Activated effector memory CD4-positive, alpha-beta T cell treated with anti-CD3 and anti-CD28 coated beads, Interleukin-2, amount 50 U/mL, for 16 hours (primary cell): ENCODE measurements at places on chromosomes 5 and 9.
A peak's percentile ranks its signal among the peaks of the same experiment; 100 is the strongest.

GRCh38 chr9:133807818-133808217 lies 69.7 kb upstream of the SARDH start:
- no peak for DNase-seq

DNA sequence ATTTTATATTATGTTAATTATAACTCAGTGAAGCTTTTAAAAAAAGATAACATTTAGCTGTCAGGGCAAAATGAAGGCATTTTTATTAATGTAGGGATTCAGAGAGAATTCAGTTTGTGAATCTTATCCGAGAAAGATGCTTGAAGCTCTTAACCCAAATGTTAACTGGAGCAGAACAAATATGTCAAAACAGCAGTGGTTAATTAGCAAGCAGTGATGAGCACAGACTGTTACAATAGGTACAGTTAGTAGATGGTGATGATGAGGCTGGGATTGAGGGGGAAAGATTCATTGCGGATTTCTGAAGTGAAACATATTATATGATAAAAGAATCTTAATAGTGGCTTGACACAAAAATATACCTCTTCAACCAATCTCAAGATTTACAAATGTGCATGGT lies 356.7 kb downstream of the DIRAS2 start:
- no peak for DNase-seq

DNA sequence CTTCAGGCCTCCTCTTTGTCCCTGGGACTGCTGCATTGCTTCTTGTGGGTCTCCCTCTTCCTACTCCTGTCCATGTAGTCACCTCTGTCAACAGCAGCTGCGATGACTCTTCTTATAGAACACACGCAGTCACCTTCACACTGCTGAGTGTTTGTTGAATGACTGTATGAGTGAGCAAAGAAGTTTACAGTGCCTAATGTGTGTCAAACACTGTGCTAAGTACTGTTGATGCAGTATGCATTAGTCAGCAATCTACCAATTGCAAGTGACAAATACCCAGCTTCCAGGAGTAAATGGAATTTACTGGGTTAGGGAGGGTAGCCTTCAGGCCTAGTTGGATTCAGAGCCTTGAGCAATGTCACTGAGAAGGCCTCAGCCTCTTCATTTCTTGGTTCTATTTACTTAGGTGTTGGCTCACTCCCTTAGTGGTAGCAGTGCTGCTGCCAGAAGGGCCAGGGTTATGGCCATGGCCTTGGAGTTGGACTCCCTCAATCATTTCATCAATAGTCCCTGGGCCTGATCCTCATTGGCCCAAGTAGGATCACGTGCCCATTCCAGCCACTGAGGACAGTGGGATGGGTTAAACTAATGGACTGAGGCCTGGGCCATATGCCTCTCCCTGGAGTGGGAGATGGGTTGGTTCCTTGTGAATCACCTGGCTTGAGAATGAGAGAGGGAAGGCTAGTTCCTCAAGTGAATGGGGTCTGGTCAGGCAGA lies 93.5 kb downstream of the RGS3 start:
- peak; percentile 49 for DNase-seq

GRCh38 chr5:149207831-149208230 lies 63.8 kb upstream of the AFAP1L1 start:
- no peak for DNase-seq

- no peak for DNase-seq
These were observed 44.5 kb downstream of the SMC5 start for GRCh38 chr9:70303268-70303667.

DNA sequence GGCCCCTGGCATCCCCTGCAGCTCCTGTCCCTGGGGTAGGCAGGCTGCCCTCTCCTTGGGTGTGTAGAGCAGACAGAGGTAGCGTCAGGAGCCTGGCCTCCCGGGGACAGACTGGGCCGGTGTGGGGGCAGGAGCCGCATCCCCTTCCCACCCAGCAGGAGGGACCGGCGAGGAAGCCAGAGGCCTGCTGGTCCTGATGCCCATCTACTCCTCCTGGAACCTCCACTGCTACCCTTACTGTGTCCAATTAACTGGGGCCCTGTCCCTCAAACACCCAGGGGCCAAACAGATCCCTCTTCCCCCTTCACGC lies 15.6 kb downstream of the RALGDS start:
- peak; percentile 52 for DNase-seq

- no peak for DNase-seq
These were observed 1.8 kb downstream of the GSN start for GRCh38 chr9:121269642-121270254.

DNA sequence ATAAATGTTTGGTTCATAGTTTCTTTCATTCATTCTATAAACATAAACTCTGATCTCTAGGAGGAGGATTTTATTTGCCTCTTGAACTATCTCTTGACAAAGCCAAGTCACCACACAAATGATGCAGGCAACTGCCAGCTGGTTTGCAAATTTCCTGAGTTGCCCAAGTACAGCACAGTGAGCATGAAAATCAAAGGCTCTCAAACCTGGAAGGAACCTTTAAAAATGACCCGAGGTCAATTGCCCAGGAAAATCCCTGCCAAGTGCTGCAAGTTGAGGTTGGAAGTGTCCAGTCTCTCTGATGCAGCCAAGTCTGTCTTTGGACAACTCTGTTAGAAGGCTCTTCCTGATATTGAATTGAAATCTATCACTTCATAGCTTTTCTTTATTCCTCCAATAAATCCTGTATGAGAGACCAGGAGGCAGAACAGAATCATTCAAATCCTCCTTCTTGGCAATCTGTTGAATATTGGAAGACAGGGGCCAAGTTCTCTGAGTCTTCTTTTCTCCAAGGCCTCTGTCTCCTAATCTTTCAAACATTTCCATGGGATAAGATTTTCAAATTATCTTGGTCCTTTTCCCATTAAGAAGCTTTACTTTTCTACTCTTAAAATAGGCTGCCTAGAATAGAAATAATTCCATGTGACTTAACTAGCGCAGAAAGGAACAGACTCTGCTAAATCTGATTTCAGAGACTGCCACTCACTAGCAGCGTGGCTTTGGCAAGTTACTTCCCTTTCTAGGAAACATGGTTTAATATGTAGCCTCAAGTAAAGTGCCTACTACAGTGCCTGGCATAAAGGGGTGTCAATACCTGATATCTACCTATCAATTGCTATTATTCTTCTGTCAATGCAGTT lies 159.2 kb downstream of the SNX18 start:
- no peak for DNase-seq

DNA sequence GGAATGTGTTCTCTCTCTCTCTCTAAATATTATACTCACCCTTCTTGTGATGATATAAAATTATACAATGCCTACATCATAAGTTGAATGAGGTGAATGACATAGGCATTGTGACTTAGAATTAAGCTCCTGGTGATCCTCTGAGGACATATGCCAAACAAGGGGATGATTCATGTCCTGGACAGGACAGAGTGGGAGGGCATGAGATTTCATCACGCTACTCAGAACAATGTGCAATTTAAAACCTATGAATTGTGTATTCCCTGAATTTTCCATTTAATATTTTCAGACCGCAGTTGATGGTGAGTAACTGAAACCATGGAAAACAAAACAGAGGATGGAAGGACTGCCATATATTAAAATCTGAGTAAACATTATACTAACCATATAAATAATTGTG lies 782.2 kb upstream of the NUDT12 start:
- DNase-seq, result no peak

- peak; percentile 71 for DNase-seq
These were observed 70.8 kb upstream of the CDKN2B start for GRCh38 chr9:22079873-22080341.

- no peak for DNase-seq
These were observed 304.8 kb upstream of the EFNA5 start for GRCh38 chr5:107975568-107975967.

DNA sequence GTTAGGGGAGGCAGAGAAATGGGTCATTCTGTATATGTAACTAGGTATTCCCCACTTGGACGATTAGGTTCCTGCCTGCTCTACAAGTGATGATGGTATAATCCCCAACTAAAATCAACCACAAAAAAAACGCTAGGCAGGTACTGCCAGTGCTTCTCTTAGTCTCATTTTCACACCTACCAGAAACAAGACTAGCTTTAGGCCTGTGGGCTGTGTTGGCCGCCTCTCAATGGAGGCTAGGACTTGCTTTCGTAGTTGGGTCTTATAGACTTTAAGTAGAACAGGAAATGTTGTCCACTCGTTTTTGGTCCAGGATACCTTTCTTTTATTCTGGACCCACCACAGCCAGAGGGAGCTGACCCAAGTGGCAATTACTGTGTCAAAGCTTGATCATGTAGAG lies 111.8 kb downstream of the UNC13B start:
- DNase-seq, result no peak

GRCh38 chr9:109311286-109311685 lies 9.6 kb downstream of the EPB41L4B start:
- no peak for DNase-seq

GRCh38 chr5:10315201-10315600 lies 7.5 kb upstream of the CMBL start:
- DNase-seq, result peak; percentile 12

GRCh38 chr9:124632077-124632621 lies 125.0 kb upstream of the NR5A1 start:
- DNase-seq, result no peak

- no peak for DNase-seq
These were observed 286.9 kb upstream of the TARS1 start for GRCh38 chr5:33153831-33154230.

DNA sequence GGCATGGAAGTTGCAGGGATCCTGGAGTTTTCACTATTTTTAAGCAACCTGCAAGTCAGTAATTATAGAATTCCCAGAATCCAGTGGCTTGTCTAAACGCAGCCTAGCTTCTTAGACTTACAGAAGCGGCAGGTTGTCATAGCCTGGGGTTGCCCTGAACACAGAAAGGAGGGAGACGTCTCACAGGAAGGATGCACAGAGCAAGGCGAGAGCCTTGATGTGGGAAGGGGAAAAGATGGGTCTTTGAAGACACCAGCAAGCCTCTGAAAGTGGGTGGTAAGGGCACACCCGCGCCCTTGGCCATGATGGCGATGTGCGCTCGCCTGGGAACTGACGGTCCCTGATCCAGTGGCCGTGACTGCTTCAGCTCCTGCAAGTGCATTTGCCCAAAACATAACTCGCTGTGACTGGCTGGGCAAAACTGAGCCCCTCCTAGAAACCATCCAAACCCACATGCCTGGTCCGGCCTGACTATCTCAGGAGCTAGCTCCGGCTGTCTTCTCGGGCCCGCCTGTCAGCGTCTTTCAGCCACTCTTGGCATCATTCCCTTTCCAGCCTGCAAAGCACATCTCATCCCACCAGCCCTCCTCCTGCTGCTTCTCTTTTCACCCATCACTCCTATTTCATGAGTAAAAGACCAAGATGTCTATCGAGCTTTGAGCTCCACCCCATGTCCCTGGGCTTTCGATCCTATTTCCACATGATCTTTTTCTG lies 17.1 kb downstream of the FBP1 start:
- no peak for DNase-seq

DNA sequence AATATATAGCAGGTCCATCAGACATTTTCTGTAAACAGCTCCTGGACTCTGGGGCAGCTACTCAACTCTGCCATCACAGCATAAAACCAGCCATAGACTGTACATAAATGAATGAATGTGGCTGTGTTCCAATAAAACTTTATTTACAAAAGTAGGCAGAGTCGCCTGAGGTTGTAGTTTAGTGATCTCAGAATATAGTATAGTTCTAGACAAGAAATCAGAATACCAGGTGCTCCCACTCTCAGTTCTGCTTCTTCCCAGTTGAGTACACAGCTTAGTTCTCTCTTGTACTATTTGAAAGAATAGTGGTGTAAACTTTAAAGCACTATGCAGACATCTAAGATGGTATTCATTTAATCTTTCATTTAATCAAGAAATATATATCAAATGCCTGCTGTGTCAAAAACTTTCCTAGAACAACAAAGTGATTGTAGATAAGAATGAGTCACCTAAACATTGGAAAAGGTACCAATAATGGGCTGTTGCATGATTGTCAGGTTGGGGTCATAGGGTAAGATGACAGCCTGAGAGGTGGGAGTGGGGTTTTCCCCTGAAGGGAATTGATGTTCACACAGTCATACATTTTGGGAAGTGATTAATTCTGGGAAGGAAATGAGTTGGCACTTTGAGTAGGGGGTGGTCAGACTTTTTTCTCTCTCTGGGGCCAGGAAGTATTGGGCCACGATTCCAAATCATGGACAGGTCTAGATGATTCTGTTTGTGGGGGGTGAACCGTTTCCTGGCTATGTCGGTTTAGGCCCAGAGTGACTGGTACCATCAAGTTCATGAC lies 37.0 kb downstream of the TNFSF8 start:
- no peak for DNase-seq

- no peak for DNase-seq
These were observed 128.6 kb upstream of the EFNA5 start for GRCh38 chr5:107799306-107799705.

DNA sequence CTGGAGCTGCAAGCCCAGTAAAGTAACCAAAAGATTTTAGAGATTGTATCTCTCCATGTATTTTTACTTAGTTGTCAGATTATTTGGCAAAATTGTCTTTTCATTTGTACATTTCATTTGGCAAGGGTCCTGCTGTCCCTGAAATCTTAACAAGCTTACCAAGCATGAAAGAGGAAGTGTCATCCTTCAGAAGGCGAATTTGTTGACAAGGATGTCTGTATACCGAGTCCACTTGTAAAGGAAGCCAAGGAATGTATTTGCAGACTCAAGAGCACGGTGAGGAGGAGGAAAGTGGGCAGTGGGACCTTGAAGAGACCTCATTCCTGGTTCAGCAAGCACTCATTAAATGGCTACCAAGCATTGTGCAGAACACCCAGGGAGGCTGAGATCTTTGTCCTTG lies 7.5 kb upstream of the OTULINL start:
- DNase-seq, result no peak

DNA sequence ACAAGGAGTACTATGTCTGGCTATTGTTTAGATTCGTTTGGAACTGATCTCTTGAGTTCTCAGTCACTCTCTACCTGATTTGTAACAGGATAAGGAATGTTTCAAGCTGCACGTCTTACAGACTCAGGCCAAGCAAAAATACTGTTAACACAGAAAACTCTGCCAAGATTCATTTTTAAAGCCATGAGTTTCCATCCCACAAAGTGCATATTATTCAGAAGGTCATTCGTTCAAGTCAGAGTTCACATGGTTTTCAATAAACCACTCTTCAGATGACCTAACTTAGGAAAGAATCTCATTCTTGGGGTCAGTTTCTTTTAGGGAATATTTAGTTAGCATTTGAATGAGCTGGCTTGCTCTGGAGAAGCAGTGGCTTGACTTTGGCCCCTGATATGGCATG lies 49.3 kb downstream of the F2R start:
- no peak for DNase-seq

DNA sequence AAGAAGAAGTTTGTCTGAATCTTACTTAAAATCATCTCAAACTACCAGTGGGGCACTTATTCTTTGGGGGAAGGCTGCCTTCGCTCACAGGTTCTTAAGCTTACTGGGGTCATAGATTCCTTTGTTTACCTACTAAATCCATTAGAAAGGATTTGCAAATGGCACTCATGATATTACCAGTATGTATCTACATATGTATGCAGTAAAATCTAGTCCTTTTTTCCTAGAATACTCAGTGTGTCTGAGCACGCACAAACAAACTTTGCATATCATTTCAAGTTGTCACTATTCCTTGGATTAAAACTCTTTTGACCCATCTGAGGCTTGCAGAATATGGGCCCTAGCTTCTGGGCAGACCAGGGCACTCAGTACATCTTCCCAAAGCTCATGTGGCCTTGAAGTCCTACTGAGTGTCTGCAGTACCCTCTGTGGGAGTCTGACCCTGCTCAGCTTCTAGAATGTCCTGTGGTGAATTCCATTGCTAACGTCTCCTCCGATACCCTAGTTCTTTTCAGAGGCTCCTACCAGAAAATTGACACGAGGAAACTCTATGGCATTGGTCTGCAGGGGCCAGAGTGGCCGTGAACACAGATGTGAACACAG lies 297.9 kb downstream of the SLIT3 start:
- no peak for DNase-seq

- DNase-seq, result peak; percentile 55
These were observed 85.7 kb upstream of the FBXW11 start for GRCh38 chr5:172091956-172092732.
